GM23248 (cell line): ENCODE measurements at places on chromosomes 7 and 10.

- H3K4me3 ChIP-seq: no peak overlapping the region
- peaks cover 3% of the 10 kb centered on the region; the same call in 1 of the 2 replicates for H3K4me1 ChIP-seq
- no peak overlapping the region for H3K27ac ChIP-seq
- H3K36me3 ChIP-seq: no peaks in the 10 kb centered on the region
- H3K27me3 ChIP-seq: peaks cover 11% of the 10 kb centered on the region; the same call in 1 of the 2 replicates
Measured at GRCh38 chr10:113450046-113450804, 102.6 kb upstream of the HABP2 start.

DNA sequence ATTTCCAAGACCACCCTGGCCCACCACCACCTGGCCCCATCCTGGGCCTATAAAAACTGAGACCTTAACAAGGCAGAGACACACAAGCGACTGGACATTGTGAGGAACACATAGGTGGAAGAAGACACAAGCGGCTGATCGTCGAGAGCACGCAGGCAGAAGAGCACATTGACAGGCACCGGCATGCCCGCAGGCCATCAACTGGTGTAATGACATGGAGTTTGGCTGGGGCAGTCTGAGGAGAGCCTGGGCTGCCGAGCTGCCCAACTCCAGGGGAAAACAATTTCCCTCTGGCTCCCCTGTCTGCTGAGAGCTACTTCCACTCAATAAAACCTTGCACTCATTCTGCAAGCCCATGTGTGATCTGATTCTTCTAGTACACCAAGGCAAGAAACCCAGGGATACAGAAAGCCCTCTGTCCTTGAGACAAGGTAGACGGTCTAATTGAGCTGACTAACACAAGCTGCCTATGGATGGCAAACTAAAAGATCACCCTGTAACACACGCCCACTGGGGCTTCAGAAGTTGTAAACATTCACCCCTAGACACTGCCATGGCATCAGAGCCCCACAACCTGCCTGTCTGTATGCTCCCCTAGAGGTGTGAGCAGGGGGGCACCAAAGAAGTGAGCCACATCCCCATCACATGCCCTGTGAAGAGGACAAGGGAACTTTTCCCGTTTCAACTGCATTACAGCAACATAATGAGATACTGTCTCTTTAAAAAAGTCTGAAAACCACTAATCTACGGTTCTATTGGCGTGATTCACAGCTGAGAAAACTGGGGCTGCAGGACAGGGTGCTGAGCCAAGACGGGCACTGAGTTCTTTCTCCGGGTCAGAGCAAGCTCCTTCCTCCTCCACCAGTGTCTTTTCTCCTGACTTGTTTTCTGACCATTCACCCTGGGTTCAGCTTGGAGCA, 18.5 kb upstream of the TNS3 start:
- peak overlapping the region; percentile 61 for H3K4me3 ChIP-seq
- peak; percentile 90 for DNase-seq
- no peaks in the 10 kb centered on the region for H3K36me3 ChIP-seq
- H3K27me3 ChIP-seq: no peaks in the 10 kb centered on the region
- peaks cover 47% of the 10 kb centered on the region for H3K4me1 ChIP-seq

- no peaks in the 10 kb centered on the region for H3K36me3 ChIP-seq
- no peaks in the 10 kb centered on the region for H3K27me3 ChIP-seq
- no peak overlapping the region for H3K27ac ChIP-seq
- no peak overlapping the region for H3K4me3 ChIP-seq
- H3K4me1 ChIP-seq: peaks cover 28% of the 10 kb centered on the region
Measured at GRCh38 chr7:2172311-2173188, 60.2 kb downstream of the MAD1L1 start.

DNA sequence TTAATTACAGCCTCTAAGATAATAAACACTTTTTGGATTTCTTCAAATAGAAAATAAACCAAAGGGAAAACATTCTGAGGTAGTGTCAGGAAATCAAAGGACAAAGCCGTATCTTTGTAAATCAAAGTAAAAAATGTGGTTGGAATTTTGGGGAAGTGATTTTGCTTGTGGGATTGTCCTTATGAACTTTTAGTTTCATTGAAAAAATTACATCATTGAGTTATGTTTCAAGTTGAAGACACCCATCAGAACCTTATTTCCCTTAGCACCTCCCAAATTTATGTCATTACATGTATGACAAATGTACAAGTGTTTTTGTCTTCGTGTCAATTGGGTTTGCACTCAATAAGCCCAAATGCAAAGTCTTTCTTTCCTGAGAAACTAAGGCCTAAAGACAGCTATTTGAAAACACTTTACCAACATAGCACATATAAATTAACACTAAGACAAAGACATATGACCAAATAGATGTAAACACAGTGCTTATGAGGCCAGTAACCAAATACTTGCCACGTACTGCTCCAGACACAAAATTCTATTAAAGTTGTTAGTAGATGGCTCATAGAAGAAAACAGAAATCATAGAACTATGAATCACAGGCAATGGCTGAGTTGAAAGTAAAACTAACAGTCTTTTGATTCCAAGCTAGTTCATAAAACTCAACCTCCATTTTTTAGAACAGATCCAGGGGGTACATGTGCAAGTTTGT, 26.9 kb upstream of the LAMB4 start:
- H3K36me3 ChIP-seq: no peaks in the 10 kb centered on the region
- H3K27ac ChIP-seq: peak overlapping the region; percentile 51
- H3K4me1 ChIP-seq: peaks cover 19% of the 10 kb centered on the region

GRCh38 chr7:25009257-25009656, 29.3 kb upstream of the OSBPL3 start:
- DNase-seq: peak; percentile 96
- peak overlapping the region; percentile 77 for H3K27ac ChIP-seq
- H3K4me3 ChIP-seq: no peak overlapping the region
- peaks cover 45% of the 10 kb centered on the region for H3K4me1 ChIP-seq
- no peaks in the 10 kb centered on the region for H3K36me3 ChIP-seq
- no peaks in the 10 kb centered on the region for H3K27me3 ChIP-seq

DNA sequence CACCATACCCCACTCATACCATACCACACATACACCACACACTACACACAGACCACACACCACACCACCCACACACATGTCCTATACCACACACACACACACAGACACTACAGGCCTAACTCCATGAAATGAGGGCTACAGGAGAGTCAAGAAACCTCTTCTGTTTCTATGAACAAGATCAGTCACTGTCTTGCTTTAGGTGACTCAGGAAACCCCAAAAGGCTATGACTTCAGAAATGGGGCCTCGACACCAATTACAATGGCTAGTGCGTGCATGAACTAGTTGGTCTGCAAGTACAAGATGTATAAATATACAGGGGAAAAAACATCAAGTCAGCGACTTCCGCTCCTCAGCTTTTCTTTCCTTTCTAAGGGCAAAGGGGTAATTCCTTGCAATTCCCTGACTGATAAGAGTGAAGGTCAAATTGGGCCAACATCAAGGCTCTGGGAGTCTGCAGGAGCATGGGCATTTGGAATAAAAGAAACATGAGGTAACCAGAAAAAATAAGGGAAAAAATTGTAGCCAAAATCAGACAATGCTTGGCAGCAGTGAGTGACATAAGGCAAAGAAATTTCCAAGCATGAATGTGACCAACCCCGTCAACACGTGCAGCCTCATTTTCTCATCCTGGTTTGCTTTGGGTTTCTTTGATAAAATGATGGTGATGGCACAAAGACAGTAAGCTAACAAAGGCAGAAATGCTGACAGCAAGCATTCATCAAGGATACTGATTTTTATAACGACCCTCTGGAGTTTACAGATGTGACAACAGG, 1.5 kb downstream of the PKD1L1 start:
- no peak overlapping the region for H3K4me3 ChIP-seq
- H3K36me3 ChIP-seq: no peaks in the 10 kb centered on the region
- H3K27ac ChIP-seq: no peak overlapping the region
- no peaks in the 10 kb centered on the region for H3K27me3 ChIP-seq
- peaks cover 18% of the 10 kb centered on the region for H3K4me1 ChIP-seq

- H3K4me3 ChIP-seq: no peak overlapping the region
- DNase-seq: no peak
- H3K4me1 ChIP-seq: no peaks in the 10 kb centered on the region
- H3K27ac ChIP-seq: no peak overlapping the region
Measured at GRCh38 chr10:124975977-124976514, 34.1 kb downstream of the ZRANB1 start.
